ENCODE measurements at places on chromosomes 16 and 17.

DNA sequence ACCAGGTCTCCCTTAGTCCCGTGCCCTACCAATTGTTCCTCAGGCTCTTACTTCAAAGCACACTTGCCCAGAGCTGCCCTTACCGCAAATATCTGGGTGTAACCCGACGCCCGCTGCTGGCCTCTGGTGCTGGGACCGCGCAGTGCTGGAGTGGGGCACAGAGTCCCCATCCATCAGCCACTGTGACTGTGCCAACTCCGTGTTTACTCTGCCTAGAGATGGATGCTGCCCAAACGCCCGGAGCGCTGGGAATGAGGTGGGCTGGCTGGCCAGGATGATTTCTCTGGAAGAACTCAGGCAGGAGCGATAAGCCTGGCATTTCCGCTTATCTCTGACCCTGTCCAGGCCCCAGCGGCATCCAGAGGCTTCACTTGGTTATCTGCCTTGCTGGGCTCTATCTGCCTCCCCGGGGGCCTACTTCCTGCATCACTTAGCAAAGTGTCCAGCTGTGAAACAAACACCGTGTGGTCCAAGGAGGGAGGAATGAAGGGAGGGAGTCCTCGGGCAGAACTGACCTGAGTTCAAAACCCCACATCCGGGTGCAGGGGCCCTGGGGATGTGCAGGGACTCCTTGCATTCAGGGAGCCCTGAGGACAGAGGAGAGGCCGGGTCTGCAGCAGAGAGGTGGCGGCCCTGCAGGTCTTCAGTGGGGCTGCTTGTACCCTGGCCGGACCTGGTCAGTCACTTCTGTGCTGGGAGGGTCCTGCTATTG lies 9.4 kb upstream of the MYLK3 start:
- no peak for DNase-seq

DNA sequence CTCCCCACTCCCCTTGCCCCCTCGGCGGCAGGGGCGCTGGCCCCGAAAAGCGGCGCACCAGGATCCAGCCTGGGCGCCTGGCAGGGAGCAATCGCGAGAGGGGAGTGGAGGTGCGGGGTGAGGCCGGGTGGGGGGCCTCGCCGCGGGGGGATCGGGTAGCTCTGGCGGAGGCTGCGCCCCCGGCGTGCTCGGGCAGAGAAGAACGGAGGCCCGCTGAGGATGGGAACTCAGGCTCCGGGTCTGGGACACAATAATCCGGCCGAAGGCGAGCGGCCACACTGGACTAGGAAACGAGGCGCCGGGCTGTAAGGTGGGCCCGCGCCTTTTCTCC lies 721 bp upstream of the PCGF2 start:
- no peak for DNase-seq

GRCh38 chr17:32720671-32721070 lies 156.3 kb downstream of the MYO1D start:
- DNase-seq: no peak

GRCh38 chr17:77372444-77373298 lies 231.9 kb downstream of the SEC14L1 start:
- DNase-seq: peak; percentile 81

GRCh38 chr17:72258711-72259110 lies 137.9 kb downstream of the SOX9 start:
- DNase-seq: no peak

DNA sequence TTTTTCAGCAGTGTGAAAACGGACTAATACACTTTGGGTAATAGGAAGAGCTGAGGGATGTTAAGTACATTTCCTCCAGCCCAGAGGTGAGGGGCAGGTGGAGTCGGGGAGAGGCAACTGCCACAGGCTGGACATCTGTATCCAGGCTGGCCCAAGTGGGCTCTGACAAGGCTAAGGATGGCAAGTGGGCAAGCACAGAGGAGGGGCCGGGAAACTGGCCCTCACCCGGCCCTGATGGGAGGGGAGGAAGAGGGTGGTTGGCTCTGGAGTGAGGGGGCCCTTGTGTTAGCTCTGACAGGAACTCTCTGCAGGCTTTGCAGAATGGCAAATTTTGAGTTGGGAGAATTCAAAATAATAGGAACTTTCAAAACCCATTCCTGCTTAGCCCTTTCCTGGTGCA lies 251.0 kb upstream of the TNRC6C start:
- DNase-seq: no peak

- DNase-seq: peak; percentile 12
Observed at GRCh38 chr16:26765087-26765486, 301.6 kb upstream of the C16orf82 start.

- peak; percentile 61 for DNase-seq
Observed at GRCh38 chr17:10702574-10702973, 5.2 kb downstream of the ADPRM start.

GRCh38 chr17:17096438-17097178 lies 54.4 kb downstream of the MPRIP start:
- peak; percentile 32 for DNase-seq

GRCh38 chr17:63647936-63648335 lies 25.7 kb downstream of the MAP3K3 start:
- no peak for DNase-seq

DNA sequence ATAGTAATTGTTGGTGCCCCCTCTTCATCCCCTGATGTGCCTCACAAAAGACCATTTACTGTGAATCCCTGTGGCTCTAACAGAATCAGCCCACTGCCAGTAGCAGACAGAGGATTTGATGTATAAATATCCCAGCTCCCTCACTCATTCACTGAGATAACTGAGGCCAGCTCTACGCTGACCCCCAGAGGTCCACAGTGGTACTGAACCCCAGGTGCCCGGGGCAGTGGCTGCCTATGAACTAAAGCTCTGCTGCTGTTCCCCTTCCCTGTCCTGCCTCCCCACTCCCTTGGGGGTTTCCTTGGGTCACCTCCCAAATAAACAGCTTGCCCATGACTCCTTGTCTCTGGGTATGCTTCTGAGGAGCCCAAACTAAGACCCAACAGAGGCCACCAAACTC lies 295.8 kb downstream of the FOXL1 start:
- DNase-seq: peak; percentile 32

GRCh38 chr16:48605518-48606110 lies 4.4 kb downstream of the N4BP1 start:
- DNase-seq: no peak

GRCh38 chr17:37259030-37259735 lies 116.6 kb upstream of the C17orf78 start:
- DNase-seq: peak; percentile 53

GRCh38 chr17:37742762-37743611 lies 1.9 kb downstream of the HNF1B start:
- DNase-seq: no peak

DNA sequence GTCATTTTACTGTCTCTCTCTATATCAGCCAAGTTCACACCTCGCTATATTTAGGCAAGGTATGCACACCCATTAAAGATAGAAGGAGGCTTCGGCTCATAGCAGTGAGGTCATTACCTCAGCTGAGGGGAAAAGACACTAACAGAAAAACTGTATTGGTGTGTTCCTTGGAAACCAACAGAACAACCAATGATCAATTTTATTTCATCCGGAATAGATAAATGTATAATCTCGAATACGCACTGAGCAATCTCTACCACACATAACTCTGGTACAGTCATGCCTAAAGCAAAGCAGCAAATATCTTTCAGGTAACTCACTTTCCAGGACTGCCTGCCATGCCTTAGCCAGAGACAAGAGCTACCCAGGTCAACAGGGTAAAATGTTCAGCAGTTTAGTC lies 109.9 kb upstream of the CORO6 start:
- no peak for DNase-seq

DNA sequence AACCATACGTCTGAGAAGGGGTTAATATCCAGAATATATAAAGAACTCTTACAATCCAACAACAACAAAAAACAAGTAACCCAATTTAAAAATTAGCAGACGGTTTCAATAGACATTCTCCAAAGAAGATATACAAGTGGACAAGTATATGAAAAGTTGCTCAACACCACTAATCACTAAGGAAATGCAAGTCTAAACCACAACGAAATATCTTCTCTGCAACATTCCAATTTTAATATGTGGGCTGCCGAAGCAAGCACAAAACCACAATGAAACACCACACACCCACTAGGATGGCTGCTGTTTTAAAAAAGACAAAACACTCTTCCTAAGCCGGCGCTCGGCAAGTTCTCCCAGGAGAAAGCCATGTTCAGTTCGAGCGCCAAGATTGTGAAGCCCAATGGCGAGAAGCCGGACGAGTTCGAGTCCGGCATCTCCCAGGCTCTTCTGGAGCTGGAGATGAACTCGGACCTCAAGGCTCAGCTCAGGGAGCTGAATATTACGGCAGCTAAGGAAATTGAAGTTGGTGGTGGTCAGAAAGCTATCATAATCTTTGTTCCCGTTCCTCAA lies 5.9 kb upstream of the SLC13A2 start:
- peak; percentile 74 for DNase-seq

GRCh38 chr17:2235792-2236366 lies 67.7 kb downstream of the SMG6 start:
- DNase-seq: peak; percentile 99

DNA sequence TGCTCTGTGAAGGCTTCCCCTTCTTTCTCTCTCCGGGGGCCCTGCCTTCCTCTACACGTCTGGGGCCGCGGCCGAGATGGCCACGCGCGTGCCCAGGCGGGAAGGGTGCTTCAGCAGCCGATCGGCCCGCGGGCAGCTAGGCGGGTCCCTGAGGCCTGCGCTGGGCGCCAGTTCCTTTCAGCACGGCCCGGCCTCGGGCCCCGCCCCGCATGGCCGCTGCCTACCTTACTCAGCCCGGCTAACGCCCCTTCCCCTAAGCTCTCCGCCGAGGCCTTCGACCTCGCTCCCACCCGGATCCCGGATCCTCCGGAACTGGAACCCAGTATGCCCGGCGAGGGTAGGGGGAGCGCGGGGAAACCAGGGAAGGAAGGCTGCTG lies 335 bp downstream of the TMEM11 start:
- DNase-seq: no peak

GRCh38 chr17:40602445-40603443 lies 37.5 kb upstream of the CCR7 start:
- no peak for DNase-seq

DNA sequence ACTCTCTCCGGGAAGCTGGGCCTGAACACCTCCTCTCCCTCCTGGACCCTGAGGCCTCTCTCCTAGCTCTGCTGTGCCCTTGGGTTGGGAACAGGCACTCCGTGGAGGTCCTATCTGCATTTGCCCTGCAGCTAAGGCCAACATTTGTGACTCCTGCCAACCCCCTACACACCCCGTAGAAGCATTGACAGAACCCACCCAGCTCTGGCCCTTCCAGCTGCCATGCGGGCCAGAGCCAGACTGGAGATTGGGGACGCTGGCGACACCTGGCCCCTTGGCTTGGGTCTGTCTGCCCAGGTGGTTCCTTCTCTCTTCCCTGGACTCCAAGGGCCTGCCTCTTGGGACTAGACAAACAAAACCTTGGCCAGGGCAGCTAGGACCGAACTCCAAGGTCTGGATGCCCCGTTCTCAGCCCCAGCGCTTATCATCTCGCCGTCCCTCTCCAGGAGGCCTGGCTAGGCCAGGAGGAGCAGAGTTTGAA lies 644 bp upstream of the RHBDF2 start:
- DNase-seq: no peak

DNA sequence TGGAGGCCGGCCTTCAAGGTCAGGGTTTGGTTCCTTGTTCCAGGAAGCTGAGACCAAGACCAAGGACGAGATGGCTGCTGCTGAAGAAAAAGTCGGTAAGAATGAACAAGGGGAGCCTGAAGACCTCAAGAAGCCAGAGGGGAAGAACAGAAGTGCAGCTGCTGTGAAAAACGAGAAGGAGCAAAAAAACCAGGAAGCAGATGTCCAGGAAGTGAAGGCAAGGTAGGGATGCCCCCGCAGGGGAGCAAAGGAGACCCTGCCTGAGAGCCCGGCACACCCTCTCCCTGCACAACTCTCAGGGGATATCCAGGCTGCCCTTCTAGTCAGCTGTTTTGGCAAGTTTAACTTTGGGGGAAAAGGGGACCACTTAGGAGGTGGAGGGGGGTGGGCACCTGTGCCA lies 29.0 kb downstream of the RNF213 start:
- DNase-seq: no peak

DNA sequence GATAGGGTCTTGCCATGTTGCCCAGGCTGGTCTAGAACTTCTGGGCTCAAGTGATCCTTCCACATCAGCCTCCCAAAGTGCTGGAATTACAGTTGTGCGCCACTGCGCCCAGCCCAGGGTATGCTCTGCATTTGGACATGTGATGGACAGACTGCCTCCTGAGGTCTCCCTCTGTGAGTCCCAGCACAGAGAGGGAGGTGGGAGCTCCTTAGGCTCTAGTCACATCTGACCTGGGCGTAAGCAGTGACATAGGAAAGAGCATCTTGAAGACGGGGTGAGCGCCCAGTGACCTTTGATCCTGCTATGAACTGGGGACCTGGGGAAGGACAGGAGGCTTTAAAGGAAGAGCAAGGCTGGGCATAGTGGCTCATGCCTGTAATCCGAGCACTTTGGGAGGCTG lies 2.2 kb upstream of the GFAP start:
- no peak for DNase-seq

GRCh38 chr17:64739316-64740058 lies 77.4 kb upstream of the SMURF2 start:
- peak; percentile 91 for DNase-seq

- no peak for DNase-seq
Observed at GRCh38 chr16:81649561-81650184, 129.4 kb upstream of the PLCG2 start.

DNA sequence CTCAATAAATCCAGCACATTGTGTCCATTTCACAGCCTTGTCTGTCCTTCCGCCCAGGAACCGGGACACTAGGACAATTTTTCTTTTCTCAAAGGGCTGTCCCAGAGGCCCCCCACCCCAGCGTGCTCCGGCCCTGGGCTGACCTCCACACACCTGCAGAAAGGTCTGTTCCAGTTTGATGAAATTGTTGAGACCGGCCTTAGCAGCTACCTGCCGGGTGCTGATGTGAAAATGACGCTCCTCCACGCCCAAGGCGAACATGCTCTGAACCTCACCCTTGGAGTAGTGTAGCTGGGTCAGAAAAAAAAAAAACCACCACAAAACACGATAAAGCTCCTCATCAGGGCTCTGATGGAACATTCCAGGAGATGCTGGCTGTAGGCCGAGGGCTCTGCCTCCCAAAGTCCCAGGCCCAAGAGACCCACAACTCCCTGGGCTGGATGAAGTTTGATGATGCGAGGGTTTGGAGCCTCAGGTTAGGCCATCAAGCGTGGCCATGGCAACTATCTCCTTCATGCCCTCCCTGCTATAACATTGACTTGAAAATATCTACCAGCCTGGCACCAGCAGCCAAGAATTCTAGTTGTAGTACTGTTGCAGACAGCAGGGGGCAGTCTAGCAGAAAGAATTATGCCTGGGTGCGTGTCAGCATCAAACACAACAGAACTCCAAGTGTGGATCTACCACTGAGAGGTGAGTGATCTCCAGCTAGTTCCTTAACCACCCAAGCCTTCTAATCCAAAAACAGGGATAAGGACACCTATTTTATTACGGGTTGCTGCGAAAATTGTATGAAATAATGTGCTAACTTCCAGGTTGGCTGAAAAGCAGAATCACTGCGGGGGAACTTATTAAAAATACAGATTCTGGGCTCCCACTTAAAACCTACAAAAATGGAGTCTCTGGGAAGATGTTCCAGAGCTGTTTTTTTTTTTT lies 62.1 kb downstream of the RMI2 start:
- peak; percentile 74 for DNase-seq

DNA sequence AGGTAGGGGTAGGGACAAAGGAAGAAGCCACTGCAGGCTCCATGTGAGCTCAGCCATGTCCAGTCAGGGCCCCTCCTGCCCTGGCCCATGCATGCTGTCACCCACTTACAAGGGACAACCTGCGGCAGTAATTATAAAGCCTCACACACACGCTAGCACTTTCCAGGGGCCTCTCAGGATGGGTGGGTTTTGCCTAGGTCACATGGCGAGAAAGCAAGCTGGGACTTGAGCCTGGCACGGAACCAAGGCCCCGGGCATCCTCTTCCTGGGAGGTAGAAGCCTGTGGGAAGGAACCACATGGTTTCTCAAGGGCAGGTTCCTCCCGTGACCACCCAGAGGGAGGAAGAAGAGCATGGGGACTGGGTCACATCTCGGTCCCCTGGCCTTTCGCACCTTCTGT lies 7.0 kb downstream of the ZNF319 start:
- DNase-seq: no peak
